CD4-positive, alpha-beta T cell treated with Interleukin-17A for 1 hour (primary cell): ENCODE measurements at places on chromosomes 5 and 9.
A peak's percentile ranks its signal among the peaks of the same experiment; 100 is the strongest.

DNA sequence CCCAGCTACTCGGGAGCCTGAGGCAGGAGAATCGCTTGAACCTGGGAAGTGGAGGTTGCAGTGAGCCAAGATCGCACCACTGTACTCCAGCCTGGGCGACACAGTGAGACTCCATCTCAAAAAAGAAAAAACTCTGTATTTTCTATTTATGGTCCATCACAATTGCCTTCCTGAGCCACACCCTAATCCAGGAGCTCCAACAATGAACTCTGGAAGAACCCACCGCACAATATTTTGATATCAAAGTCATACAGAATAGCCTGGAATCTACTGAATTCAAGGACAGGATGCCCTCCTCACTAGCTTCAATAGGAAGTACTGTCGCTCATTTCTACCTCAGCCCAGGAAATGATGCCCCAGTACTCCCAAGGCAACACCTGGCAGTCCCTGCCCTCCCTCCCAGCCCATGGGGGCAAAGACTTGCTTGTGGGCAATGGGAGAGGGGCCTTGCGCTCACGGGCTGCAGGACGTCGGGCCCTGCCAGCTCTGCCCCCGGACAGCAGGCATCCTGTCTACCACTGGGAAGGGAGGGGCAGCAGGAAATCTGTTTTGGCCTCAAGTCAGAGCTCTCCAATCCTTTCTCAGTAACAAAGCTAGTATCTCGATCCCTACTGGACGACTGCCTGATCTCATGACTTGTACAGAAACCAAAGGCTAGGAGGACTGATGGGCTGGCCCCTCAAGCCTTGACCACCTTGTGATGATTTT, 19.7 kb downstream of the UBAC1 start:
- DNase-seq, result no peak

- DNase-seq, result no peak
These were observed 616 bp downstream of the RNF130 start for GRCh38 chr5:180070756-180071530.

GRCh38 chr5:78879516-78879915, 105.6 kb downstream of the ARSB start:
- DNase-seq, result no peak

DNA sequence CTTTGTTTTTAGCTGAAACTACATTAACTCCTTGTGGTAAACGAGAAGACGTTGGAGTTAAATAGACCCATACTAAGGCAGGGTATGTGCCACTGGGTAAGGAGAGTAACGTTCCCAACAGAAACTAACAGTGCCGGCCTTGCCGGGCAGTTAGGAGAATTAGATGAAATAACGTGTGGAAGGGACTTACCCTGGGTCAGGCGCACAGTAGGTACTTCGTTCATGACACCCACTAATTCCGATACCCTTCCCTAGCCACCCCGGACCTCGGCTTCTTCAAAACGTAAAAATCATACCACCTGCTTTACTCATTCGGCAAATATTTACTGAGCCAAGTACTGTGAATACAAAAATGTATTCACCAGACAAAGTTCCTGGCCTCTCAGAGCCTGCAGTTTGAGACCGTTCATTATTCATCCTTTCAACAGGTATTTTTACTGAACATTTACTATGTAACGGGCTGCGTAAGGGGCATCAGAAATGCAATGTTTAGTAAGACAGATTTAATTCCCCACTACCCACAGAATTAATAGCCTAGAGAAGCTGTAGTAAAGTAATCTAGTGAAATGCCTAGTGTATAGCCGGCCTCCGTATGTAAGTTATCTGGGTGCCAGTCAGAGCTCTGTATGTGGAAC, 3.2 kb upstream of the SMIM23 start:
- no peak for DNase-seq

- DNase-seq, result no peak
These were observed 439.9 kb downstream of the GADD45G start for GRCh38 chr9:90044710-90045151.

DNA sequence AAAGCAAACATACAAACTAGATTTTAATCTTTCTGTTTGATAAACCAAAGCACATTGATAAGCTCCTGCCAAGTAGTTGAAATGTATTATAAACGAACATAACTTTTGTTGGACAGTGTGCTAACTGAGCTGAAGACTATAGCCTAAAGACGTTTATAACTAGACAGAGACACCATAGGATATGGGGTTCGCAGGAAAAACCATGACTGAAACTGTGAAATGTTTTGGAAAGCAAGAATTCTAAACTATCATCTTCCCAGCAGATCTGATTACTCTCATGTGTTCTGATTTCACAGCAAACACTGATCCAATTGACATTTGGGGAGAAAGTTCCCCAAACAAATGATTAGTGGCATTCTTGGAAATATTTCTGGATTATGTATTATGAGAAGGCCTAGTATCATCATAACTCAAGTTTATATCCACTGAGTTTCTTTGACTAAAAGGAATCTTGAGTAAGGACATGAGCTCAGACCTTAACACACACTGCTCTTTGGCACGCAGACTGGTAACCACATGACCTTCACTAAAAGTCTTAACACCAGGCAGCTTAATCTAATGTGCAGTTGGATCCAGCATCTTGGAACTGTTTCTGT, 375.2 kb downstream of the ZNF608 start:
- DNase-seq, result no peak

DNA sequence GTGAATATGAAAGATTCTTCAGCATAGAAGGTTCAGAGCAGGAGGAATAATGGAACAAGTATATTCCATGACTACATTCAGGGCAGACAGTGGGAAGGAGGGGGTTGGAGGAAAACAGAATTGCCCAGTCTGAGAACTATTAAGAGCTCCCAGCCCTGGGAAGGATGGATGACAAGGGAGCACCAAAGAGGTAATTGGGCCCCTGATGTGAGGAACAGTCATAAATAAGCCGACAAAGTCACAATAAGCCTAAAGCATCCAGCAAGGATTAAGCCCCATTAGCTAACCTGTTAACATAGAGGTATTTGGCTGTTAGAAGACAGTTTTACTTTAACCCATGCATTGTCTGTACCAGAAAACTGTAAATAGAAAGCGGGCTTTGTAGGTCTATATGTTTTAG, 348.7 kb upstream of the SEMA6A start:
- DNase-seq, result no peak

- no peak for DNase-seq
These were observed 100.4 kb downstream of the NREP start for GRCh38 chr5:111656580-111656979.

DNA sequence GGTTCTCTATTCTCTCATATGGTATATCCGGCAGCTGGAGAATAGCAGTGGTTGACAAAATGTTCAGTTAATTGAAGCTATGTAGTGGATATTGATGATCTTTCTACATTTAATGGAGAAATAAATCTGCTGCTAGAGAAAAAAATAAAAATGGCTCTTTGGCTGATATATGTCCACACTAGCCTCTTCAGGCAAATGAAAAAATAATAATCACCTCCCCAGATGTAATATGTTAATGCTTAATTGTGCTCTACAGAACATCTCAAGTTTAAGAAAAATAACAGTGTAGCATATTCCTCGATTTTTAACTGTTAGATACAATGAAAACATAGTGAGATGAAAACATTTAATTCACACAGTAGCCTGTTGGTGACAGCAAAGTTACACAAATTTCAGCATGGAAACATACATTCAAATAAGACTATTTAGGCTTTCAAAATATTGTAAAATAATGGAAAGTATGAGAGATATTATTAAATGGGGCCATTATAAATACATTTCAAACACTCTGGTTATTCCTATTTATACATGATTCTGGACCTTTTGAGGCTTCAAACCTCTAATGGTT, 543.0 kb downstream of the MAT2B start:
- DNase-seq, result no peak

DNA sequence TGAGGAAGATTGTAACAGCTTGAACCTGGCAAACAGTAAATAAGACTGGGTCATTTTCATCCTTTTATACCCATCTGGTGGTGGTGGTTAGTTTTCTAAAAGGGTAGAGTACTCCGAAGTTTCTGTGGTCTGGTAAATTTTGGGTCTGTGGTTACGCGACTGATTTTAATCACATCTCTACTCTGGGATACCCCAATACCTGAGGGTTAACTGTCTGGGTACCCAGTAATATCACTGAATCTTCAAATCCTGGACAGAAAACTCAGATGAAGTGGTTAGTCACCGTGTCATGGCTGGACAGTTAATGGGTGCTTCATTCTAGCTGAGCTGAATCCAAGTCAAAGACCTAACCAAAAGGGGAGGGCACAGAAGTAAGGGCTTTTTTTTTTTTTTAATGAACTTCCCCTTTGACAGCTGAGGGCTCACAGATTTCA, 474.2 kb downstream of the GADD45G start:
- DNase-seq, result no peak

DNA sequence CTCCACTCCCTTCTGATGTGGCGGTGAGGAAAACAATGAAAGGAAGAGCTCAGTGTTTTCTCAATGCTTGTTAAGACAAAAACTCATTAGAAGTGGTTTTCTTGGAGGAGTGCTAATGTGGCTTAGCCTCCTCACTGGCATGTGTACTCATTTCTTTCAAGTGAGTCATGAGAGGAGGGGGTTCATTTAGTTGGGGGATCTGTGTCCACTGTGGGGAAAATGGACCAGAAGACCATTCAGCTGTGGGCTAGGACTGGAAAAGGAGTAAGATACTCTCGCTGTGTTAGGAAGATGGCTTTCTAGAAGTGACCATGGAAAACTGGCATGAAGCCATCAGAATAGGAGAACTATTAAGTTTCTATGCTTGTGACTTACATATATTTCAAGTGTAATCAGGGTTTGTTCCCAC, 23.5 kb downstream of the KLF9 start:
- no peak for DNase-seq

- no peak for DNase-seq
These were observed 90.6 kb downstream of the PTCD2 start for GRCh38 chr5:72410688-72411295.

DNA sequence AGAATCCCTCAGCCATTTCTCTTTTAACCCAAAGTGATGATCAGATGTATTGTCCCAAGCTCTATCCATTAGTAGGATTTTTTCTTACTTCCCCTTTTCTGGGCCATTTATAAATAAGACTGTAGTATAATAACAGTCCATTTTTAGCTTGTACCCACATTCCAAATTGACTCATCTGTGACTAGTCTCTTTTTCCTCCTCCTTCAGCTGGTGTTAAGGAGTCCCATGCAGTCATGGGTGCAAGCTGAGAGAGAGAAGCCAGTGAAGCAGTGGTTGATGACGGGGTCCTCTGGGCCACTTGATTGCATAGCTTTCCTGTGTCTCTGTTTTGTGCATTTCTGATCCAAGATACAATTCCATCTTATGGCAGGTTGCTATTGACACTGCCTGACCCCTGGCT, 476.0 kb upstream of the CD180 start:
- DNase-seq, result no peak

GRCh38 chr5:60597572-60598320, 102.2 kb downstream of the DEPDC1B start:
- DNase-seq, result peak; percentile 22

- no peak for DNase-seq
These were observed 317.6 kb downstream of the IRX1 start for GRCh38 chr5:3913279-3913678.

- DNase-seq, result no peak
These were observed 28.5 kb upstream of the LRRC14B start for GRCh38 chr5:162565-163337.

DNA sequence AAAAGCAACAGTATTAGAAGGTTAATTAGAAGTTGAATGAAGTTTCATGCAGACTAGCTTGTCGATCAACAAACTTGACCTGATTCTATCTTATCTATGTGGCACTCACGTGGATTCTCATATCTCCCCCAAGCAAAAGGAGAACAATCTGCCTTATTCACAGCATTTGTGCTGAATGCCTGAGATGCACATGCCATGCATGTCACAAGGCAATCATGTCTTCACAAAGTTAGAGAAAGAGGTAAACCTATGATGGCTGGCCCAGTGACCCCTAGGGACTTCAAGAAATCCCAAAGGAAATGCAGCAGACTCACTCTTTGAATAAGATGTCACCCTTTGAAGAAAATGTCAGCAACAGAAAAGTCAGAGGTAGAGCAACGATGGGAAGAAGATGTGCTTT, 17.6 kb upstream of the SHOC1 start:
- no peak for DNase-seq

- no peak for DNase-seq
These were observed 233.8 kb downstream of the PIK3R1 start for GRCh38 chr5:68449380-68449779.

- DNase-seq, result peak; percentile 80
These were observed 6.9 kb downstream of the ANXA6 start for GRCh38 chr5:151150471-151151262.

DNA sequence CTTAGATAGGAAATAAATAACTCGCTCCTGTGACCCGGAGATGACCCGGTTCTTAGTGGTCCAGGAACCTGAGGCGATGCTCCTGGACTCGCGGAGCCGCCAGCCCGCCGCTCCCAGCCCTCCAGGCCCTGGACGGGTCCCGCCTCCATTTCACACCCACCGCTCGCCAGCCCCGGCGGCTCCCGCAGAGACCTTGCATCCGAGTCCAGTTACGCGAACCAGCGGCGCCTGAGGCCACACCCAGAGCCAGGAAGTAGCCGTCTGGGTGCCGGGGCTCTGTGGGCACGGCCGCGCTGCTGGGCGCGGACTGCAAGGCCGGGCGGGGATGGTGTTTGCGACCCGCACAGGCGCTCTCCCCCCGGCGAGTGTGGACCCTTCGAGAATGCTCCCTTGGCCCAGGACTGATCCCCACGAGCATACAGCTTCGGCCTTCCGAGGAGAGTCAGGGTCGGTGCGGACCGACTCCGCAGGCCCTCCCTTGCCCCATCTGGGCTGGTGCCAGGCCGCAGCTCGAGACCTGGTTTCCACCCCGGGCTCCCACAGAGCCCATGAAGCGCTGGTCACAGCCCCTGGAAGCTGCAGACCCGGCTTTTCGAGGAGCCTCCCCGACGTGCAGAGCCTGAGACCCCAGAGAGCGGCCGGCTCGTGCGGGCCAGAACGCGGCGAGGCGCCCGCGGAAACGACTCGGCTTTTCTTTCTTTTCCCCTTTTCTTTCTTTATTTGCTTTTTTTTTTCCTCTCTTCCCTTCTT, 5.2 kb upstream of the BARX1 start:
- no peak for DNase-seq

- no peak for DNase-seq
These were observed 153.4 kb upstream of the TLX3 start for GRCh38 chr5:171155621-171156020.

- DNase-seq, result no peak
These were observed 77.1 kb downstream of the MUSK start for GRCh38 chr9:110745676-110746075.

DNA sequence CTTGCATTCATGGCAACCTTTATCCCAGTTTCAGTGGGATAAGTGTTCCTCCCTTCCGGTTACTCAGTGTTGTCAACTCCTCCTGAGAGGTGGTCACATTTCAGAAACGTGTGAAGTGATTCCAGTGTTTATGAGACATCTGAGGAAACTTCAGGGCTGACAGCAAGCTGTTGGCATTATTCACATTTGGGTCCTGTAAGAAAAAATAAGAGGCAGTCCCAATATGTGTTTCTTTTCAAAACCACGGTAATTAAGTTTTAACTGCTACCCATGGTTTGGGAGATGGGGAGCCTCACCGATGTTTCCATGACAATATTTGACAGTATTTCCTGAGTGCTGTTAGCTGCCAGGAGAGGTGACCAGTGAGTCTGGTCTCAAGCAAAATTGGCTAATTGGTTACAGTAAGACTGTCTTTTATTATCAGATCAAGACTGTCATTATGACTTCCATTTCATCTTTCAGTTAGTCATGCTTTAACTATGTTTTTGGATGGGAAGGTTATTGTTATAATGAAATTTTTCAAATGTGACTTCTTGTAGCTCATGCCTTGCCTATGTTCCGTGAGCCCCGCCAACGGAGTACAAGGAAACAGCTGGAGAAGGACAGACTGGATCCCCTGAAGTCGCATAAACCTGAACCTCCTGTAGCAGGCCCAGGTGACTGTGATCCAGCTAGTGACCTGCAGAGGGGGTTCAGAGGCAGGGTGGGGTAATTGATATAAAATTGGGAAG, 115.3 kb downstream of the GDNF start:
- no peak for DNase-seq
